ENCODE measurements at places on chromosomes 4 and X. TPM values are rescaled to one million over a fixed set of nuclear protein-coding genes. Genes with fewer than 3 reads are reported as not detected.
A peak's percentile ranks its signal among the peaks of the same experiment; 100 is the strongest.

- no peaks in the 10 kb centered on the region for H3K27me3 ChIP-seq
- no peaks in the 10 kb centered on the region for H3K4me1 ChIP-seq
- H3K27ac ChIP-seq: no peak overlapping the region
- H3K36me3 ChIP-seq: no peaks in the 10 kb centered on the region
- DNase-seq: no peak
Measured at GRCh38 chr4:101621120-101621519, 169.4 kb upstream of the BANK1 start.

DNA sequence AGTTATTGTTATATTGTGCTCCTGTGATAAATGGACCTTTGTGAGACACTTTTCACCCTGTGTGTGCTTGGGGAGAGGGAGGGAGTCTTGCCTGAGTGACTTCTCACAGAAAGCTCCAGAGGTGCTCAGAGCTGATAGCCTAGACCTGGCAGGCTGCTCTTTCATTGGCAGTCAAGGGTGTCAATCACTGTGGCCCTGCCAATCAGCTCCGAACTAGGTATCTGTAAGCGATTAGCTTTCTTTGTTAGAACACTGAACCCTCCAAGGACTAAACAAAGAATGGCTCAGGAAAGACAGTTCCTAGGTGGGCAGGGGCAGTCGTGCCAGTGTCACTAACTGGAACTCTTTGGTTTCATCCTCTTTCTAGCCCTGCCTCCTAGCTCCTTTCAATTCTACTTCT, 2.7 kb upstream of the NALF2 start:
- peak; percentile 48 for DNase-seq
- H3K4me1 ChIP-seq: peaks cover 4% of the 10 kb centered on the region
- H3K4me3 ChIP-seq: no peak overlapping the region
- H3K27ac ChIP-seq: no peak overlapping the region

DNA sequence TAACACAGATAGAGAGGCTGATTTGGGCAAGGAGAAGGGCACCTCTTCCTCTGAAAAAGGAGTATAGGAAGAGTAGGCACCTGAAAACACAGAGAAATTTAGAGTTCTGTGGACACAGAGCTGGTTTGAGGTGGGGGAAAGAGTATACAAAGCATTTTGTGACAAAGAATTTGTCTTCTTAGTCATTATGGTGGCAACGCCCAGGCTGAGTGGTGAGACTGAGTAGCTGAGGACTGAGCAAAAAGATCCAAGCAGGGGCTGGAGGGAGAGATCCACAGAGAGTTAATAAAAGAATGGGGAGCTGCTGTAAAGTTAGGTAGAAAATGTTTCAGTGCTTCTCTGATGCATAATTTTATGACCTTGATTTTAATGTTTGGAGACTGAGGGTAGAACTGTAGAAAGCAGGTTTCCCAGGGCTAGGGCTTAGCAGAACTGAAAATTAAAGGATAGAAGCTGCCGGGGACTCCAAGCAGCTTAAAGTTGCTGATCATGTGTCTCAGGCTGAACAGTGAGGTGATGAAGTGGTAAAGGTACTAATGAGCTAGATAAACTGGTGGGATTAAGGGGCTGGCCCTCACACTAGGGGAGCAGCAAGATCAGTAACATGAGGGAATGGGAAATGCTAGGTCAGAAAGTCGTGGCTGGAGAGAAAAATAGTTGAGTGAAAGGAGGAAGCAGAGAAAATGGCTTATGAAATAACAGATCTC, 118.9 kb downstream of the CEP44 start:
- H3K4me1 ChIP-seq: peaks cover 7% of the 10 kb centered on the region
- H3K36me3 ChIP-seq: no peaks in the 10 kb centered on the region
- no peaks in the 10 kb centered on the region for H3K27me3 ChIP-seq
- DNase-seq: no peak

- no peaks in the 10 kb centered on the region for H3K36me3 ChIP-seq
- no peaks in the 10 kb centered on the region for H3K4me1 ChIP-seq
- no peak overlapping the region for H3K27ac ChIP-seq
- H3K27me3 ChIP-seq: peaks cover 7% of the 10 kb centered on the region
Measured at GRCh38 chr4:8874003-8874895, 2.6 kb upstream of the HMX1 start.

GRCh38 chrX:94854251-94854650, 1180.2 kb downstream of the FAM133A start:
- no peaks in the 10 kb centered on the region for H3K27me3 ChIP-seq
- no peaks in the 10 kb centered on the region for H3K36me3 ChIP-seq
- DNase-seq: no peak
- no peak overlapping the region for H3K27ac ChIP-seq
- H3K4me1 ChIP-seq: no peaks in the 10 kb centered on the region

- DNase-seq: no peak
- no peak overlapping the region for H3K4me3 ChIP-seq
- no peaks in the 10 kb centered on the region for H3K4me1 ChIP-seq
- H3K27ac ChIP-seq: no peak overlapping the region
- no peaks in the 10 kb centered on the region for H3K27me3 ChIP-seq
Measured at GRCh38 chrX:112866175-112866574, 25.5 kb upstream of the AMOT start.

DNA sequence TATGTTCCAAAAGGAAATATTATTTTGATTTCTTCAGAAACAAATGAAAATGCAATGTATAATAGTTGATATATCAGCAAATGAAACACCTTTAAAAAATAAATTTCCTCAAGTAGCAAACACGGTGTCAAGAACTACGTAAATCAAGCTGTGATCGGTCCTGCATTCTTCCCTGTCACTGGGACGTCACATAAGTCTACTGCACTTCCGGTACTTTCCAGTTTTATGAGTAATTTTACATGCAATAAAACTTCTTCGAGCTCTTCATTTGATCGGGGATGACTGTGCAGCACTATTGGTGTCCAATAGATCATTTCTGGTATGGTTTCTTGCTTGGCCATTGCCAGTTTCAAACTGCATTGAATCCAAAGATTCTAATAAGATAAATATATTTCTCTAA, 114.0 kb upstream of the VEGFC start:
- H3K27me3 ChIP-seq: no peaks in the 10 kb centered on the region
- no peaks in the 10 kb centered on the region for H3K36me3 ChIP-seq
- no peak overlapping the region for H3K4me3 ChIP-seq
- no peak overlapping the region for H3K27ac ChIP-seq
- no peak for DNase-seq

- DNase-seq: no peak
- no peak overlapping the region for H3K27ac ChIP-seq
- H3K4me3 ChIP-seq: no peak overlapping the region
Measured at GRCh38 chrX:80021621-80022020, 7.1 kb downstream of the TBX22 start.

DNA sequence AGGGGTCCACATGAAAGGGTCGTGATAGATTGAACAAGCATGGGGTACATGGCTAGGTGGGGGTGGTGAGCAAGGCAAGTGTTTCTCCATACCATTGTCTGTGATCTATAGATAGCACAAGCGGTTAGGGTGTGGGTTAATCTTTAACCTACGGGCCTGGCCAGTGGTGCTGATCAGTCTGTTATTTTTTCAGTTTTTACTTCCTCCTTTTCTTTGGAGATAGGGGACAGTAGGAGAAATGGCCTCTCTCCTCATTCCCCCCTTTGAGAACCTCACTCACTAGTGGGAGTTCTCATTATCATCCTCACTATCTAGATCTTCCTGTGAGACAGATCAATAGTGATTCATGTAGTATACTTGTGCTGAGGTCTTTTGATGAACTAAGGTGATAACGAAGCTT, 16.2 kb upstream of the GPKOW start:
- H3K4me3 ChIP-seq: no peak overlapping the region
- H3K4me1 ChIP-seq: no peaks in the 10 kb centered on the region
- no peaks in the 10 kb centered on the region for H3K36me3 ChIP-seq
- no peak overlapping the region for H3K27ac ChIP-seq

GRCh38 chr4:94743838-94744237, 13.9 kb upstream of the BMPR1B start:
- DNase-seq: no peak
- no peaks in the 10 kb centered on the region for H3K27me3 ChIP-seq
- no peaks in the 10 kb centered on the region for H3K4me1 ChIP-seq
- no peaks in the 10 kb centered on the region for H3K36me3 ChIP-seq

- peak; percentile 3 for DNase-seq
- no peaks in the 10 kb centered on the region for H3K27me3 ChIP-seq
- no peaks in the 10 kb centered on the region for H3K36me3 ChIP-seq
- H3K4me3 ChIP-seq: no peak overlapping the region
Measured at GRCh38 chrX:40423299-40423698, 157.5 kb upstream of the ATP6AP2 start.

- DNase-seq: no peak
- no peak overlapping the region for H3K27ac ChIP-seq
- H3K27me3 ChIP-seq: no peaks in the 10 kb centered on the region
- H3K4me3 ChIP-seq: no peak overlapping the region
Measured at GRCh38 chr4:17933126-17933525, 88.4 kb downstream of the LCORL start.

- H3K4me1 ChIP-seq: no peaks in the 10 kb centered on the region
- DNase-seq: no peak
- H3K27me3 ChIP-seq: no peaks in the 10 kb centered on the region
- H3K4me3 ChIP-seq: no peak overlapping the region
- no peaks in the 10 kb centered on the region for H3K36me3 ChIP-seq
- H3K27ac ChIP-seq: no peak overlapping the region
Measured at GRCh38 chrX:19731307-19731820, 156.0 kb downstream of the SH3KBP1 start.

GRCh38 chr4:95421869-95422268, 126.9 kb downstream of the UNC5C start:
- H3K27me3 ChIP-seq: no peaks in the 10 kb centered on the region
- no peak overlapping the region for H3K27ac ChIP-seq
- DNase-seq: no peak
- H3K4me3 ChIP-seq: no peak overlapping the region

DNA sequence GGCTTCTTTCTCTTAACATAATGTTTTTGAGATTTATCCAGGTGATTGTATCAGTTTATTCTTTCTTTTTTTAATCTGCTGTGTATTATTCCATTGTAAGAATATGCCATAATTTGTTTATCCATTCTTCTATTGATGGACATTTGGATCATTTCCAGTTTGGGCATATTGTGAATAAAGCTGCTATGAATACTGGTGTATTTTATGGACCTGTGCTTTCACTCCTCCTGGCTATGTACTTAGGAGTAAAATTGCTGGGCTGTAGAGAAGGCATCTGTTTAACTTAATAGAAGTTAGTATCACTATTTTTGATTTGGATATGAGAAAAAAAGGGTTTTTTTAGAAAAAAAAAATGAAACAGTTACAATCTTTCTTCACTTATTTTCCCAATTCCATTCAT, 50.0 kb upstream of the FAM9C start:
- H3K36me3 ChIP-seq: no peaks in the 10 kb centered on the region
- no peak for DNase-seq
- H3K4me3 ChIP-seq: no peak overlapping the region
- H3K27ac ChIP-seq: no peak overlapping the region

DNA sequence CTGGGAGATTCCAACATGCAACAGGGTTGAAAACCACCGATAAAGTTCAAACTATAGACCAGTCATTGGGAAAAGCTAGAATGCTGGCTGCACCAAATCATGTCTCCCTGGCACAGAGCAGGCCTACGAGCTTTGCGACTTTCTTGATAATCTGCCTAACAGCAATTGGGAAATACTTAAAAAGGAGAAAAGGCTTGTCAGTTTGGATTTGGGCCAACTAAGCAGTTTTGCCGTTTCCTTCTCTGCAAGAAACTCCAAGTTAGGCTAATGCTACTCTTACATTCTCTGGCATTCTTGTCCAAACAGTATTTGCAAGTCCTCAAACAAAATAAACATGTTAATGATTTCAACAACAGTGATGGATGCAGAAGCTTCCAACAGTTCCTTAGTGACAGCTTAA, 87.9 kb downstream of the PDK3 start:
- H3K27me3 ChIP-seq: no peaks in the 10 kb centered on the region
- no peak overlapping the region for H3K27ac ChIP-seq
- no peak for DNase-seq
- no peak overlapping the region for H3K4me3 ChIP-seq
- H3K4me1 ChIP-seq: no peaks in the 10 kb centered on the region

DNA sequence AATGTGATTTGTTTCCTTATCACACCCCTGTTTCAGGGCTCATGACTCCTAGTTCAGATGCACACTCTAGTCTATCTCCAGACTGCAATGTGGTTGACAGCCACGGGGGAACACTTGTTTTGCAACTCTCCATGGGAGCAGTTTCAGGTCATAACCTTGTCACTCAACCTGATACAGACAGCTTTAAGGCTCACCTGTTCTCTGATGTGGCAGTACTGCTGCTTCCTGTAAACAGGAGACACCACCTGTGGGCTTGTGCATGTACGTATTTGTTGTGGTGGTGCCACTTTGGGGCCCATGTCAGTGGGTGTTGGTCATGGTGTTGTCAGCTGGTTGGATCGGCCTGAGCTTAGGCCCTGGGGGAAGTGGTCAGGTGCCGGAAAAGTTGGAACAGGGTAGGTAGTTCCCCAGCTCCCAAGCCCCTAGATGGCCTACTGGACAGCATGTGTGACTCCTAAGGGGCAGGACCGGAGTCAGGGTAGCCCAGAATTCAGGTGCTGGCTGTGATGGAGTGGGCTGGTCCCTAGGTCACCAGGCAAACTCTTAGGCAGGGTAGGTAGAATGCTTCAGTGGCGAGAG, 46.2 kb downstream of the FAM9B start:
- no peaks in the 10 kb centered on the region for H3K4me1 ChIP-seq
- H3K27me3 ChIP-seq: no peaks in the 10 kb centered on the region
- DNase-seq: no peak
- no peaks in the 10 kb centered on the region for H3K36me3 ChIP-seq
- no peak overlapping the region for H3K4me3 ChIP-seq

- H3K27me3 ChIP-seq: no peaks in the 10 kb centered on the region
- no peaks in the 10 kb centered on the region for H3K36me3 ChIP-seq
- H3K27ac ChIP-seq: peak overlapping the region; percentile 84
- DNase-seq: no peak
Measured at GRCh38 chrX:7926914-7927258, 327 bp downstream of the PNPLA4 start.

DNA sequence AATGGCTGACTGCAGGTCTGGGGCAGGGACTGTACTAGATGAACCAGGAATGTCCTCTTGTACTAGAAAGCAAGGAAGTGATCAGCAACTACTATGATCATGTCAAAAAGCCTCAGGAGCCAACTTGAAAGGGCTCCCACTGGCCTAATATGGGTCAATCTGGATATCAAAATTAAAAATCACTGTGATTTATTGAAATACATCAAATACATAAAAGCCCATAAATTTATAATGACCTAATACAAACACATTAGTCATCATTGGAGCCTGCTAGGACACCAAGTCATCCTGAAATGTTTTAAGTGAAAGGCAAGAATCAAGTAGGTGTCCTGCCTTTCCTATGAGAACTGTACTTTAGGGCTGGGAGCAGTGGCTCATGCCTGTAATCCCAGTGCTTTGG, 70.5 kb upstream of the KLHL13 start:
- no peak overlapping the region for H3K27ac ChIP-seq
- H3K27me3 ChIP-seq: no peaks in the 10 kb centered on the region
- H3K4me1 ChIP-seq: no peaks in the 10 kb centered on the region

Gene S100G
- not detected for total RNA-seq

Gene LRBA
- total RNA-seq: 79.8 TPM

Gene MTCP1
- 10.7 TPM for total RNA-seq

Gene HSFX2
- not detected for total RNA-seq

Gene ADD1
- 139 TPM for total RNA-seq

Gene ATP6AP1
- total RNA-seq: 53.4 TPM

Gene MID1
- 48.8 TPM for total RNA-seq

Gene MAGEB10
- total RNA-seq: not detected

Gene ANAPC10
- 27.2 TPM for total RNA-seq

Gene CXCL8
- 1.8 TPM for total RNA-seq

Gene KLHL34
- not detected for total RNA-seq

Gene INTU
- 12.0 TPM for total RNA-seq

Gene AADAT
- 15.4 TPM for total RNA-seq

Gene TRIML2
- 6.3 TPM for total RNA-seq

Gene ZNF718
- 0.07 TPM for total RNA-seq

Gene ASB12
- not detected for total RNA-seq

Gene SMIM10L2A
- total RNA-seq: 1.5 TPM
